Ascending aorta (tissue), 2 donors: ENCODE measurements at places on chromosomes 6 and 20. TPM values are rescaled to one million over a fixed set of nuclear protein-coding genes. Genes with fewer than 3 reads are reported as not detected.

SNAP91 gene
- 0.64 TPM for total RNA-seq

GRCh38 chr6:43842231-43842794 is 72.3 kb downstream of the VEGFA start:
- H3K4me3 ChIP-seq, result no peak overlapping the region
- no peak overlapping the region for H3K27ac ChIP-seq
- DNase-seq, result no peak
- H3K27me3 ChIP-seq, result no peaks in the 10 kb centered on the region
- H3K36me3 ChIP-seq, result no peaks in the 10 kb centered on the region

HDGFL1 gene
- total RNA-seq, result not detected

- no peaks in the 10 kb centered on the region for H3K4me1 ChIP-seq
- no peak for DNase-seq
- no peak overlapping the region for H3K27ac ChIP-seq
- H3K27me3 ChIP-seq, result no peaks in the 10 kb centered on the region
- no peak overlapping the region for H3K4me3 ChIP-seq
Measured at GRCh38 chr6:50305660-50306059, 255.9 kb upstream of the DEFB112 start.

GRCh38 chr6:150527100-150527499 is 72.6 kb upstream of the PLEKHG1 start:
- no peak for DNase-seq
- peaks cover 6% of the 10 kb centered on the region for H3K4me1 ChIP-seq
- no peaks in the 10 kb centered on the region for H3K27me3 ChIP-seq
- H3K4me3 ChIP-seq, result no peak overlapping the region
- H3K27ac ChIP-seq, result no peak overlapping the region

GRCh38 chr6:162512744-162513143 is 214.8 kb downstream of the PRKN start:
- no peaks in the 10 kb centered on the region for H3K4me1 ChIP-seq
- no peak overlapping the region for H3K27ac ChIP-seq
- H3K36me3 ChIP-seq, result no peaks in the 10 kb centered on the region

DNA sequence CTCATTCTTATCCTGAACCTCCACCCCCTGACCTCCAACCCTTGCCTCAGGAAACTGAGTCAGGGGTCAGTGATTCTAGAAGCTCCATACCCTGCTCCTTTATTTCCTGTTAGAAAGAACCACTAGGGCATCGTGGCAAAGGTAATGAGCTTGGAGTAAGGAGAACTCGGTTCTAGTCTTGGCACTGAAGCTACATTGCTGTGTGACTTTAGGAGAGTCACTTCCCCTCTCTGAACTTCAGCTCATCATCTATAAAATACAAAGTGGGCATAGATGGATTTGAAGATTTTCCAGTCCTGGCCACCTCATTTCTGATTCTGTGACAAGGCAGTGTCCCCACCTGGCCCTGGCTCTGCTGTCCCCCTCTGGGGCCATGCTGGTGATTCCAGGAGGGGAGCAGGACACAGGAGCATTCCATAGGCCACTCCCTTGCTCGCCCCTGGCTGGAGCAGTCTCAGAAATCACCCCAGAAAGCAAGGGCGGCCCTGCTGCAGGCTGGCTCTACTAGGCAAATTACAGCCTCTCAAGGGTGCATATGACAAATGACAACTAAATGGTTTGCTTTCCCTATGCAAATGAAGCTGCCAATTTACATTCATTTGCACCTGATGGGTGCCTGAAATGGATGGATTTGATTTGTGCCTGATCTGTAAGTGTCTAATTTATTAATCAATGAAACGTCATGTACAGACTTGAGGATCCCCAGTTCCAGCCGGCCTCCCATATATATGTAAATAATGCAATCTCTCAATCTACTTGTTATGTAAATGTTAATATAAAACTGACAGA is 62.2 kb downstream of the LRFN2 start:
- DNase-seq, result no peak
- H3K27me3 ChIP-seq, result no peaks in the 10 kb centered on the region
- no peak overlapping the region for H3K27ac ChIP-seq
- no peak overlapping the region for H3K4me3 ChIP-seq
- H3K4me1 ChIP-seq, result no peaks in the 10 kb centered on the region

METTL24 gene
- 2.0 TPM for total RNA-seq

AFG1L gene
- 0.53 TPM for total RNA-seq

DNA sequence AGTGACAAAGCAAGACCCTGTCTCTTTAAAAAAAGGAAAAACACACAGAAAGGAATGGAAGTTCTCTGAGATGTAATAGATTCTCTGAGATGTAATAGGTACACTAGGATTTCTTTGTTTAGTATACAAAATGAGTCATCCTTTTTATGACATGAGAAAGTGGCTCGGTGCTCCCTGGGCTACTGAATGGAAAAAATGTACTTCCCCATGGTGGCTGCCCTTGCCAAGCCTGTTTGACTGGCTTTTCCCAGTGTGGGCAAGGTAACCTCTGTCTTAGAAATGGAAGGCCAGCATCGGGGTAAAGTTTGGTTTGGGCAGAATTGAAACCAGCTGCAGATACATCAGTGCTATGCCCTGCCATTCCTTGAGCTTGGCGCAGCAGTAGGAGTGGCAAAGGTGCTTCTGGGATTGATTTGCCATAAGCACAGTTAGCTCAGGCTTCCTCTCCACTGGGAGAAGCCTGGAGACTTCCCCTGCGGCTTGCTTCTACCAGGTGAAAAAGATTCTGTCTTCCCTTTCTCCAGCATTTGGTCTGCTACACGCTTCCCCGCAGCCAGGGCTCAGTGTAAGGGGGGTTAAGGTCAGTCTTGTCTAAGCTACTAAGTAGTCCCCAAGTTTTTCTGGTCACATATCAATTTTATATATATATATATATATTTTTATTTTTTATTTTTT is 24.5 kb downstream of the ARFGEF2 start:
- H3K4me1 ChIP-seq, result no peaks in the 10 kb centered on the region
- peaks cover 64% of the 10 kb centered on the region for H3K36me3 ChIP-seq
- H3K4me3 ChIP-seq, result no peak overlapping the region
- no peak overlapping the region for H3K27ac ChIP-seq

C20orf204 gene
- not detected for total RNA-seq

FAM50B gene
- 8.1 TPM for total RNA-seq

- H3K27me3 ChIP-seq, result no peaks in the 10 kb centered on the region
- peaks cover 17% of the 10 kb centered on the region for H3K36me3 ChIP-seq
- no peak for DNase-seq
Measured at GRCh38 chr6:161074496-161075121, 83.0 kb downstream of the MAP3K4 start.

DNA sequence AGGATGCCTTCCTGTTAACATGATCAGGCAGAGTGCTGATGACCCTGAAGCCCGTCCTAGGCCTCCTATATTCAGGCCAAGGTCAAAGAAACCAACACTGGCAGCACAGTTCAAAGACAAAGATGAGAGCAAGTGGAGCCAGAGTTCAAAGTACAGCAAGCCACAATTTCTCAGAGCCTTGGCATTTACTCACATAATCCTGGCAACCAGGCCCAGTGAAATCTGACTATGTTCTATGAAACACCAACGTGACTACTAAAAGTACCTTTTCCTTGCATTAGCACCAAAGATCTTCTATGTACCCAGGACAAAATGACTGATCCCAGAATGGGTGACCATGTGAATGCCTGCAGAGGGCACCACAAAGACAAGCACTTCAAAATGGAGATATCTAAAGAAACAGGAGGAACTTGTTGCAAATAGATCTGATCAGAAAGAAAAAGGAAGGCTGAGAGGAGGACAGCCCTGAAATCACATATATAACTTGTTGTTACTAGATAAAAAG is 3.9 kb downstream of the NFS1 start:
- H3K27me3 ChIP-seq, result no peaks in the 10 kb centered on the region
- H3K4me3 ChIP-seq, result no peak overlapping the region
- no peak overlapping the region for H3K27ac ChIP-seq
- DNase-seq, result no peak

USP49 gene
- total RNA-seq, result 8.7 TPM

DNA sequence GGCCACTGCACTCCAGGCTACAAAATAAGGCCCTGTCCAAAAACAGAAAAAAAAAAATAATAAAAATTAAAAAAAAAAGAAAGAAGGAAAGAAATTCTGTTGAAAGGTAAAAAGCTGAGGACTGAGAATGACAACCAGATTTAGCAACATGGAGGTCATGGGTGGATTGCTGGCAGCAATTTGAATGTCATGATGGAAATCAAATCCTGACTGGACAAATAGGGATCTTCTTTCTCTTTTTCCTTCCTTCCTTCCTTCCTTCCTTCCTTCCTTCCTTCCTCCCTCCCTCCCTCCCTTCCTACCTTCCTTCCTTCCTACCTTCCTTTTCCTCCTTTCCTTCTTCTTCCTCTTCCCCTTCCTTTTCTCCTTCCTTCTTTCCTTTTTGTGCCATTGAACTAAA is 553.3 kb upstream of the FLRT3 start:
- H3K27me3 ChIP-seq, result no peaks in the 10 kb centered on the region
- no peak overlapping the region for H3K4me3 ChIP-seq
- H3K4me1 ChIP-seq, result no peaks in the 10 kb centered on the region
- DNase-seq, result no peak
- no peak overlapping the region for H3K27ac ChIP-seq
- no peaks in the 10 kb centered on the region for H3K36me3 ChIP-seq

DNA sequence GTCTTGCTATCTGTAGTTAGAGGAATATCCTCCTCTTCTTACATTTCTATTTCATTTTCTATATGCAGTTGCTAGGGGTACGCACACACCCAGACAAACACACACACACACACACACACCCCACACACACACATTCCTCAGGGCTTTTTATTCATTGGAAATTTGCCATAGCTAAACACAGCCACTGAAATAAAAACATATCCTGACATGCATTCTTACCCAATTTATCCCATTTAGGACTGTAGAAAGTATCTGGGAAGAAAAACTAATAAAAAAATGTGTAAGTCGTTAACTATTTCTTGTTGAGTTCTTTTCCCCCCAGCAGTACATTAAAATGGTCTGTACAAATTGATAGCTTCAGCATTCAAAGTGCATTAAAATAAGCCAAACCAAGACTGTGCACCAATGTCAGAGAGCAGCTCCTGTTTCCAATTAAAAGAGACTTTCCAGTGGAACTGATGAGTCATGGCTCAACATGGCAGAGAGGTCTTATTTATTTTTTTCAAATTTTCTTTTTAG is 357.9 kb upstream of the AGPAT4 start:
- H3K27ac ChIP-seq, result no peak overlapping the region
- H3K4me1 ChIP-seq, result peaks cover 5% of the 10 kb centered on the region
- H3K4me3 ChIP-seq, result no peak overlapping the region
- no peaks in the 10 kb centered on the region for H3K27me3 ChIP-seq

DNA sequence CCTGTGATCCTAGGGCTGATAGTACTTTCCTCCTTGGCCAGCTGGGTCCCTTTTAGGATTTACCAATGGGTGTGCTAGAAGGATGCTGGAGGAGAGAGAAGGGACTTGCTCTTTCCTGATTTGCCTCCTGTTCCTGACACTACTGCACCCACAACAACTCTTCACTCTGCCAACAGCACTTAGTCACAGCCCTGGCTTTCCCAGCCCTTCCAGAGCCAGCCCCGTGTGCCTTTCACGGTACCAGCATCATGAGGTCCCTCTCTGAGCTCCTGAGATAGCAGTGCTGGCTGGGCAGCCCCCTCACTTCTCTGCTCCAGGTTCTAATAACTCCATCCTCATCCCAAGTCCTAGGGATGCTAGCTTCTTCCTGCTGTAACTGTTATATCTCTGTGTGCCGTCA is 80.9 kb downstream of the DNAH8 start:
- H3K27me3 ChIP-seq, result no peaks in the 10 kb centered on the region
- H3K4me1 ChIP-seq, result no peaks in the 10 kb centered on the region
- DNase-seq, result no peak
- H3K27ac ChIP-seq, result no peak overlapping the region
- no peak overlapping the region for H3K4me3 ChIP-seq

GRCh38 chr20:2305479-2305878 is 9.7 kb downstream of the TGM3 start:
- no peak overlapping the region for H3K27ac ChIP-seq
- no peaks in the 10 kb centered on the region for H3K36me3 ChIP-seq
- DNase-seq, result no peak
- H3K4me1 ChIP-seq, result no peaks in the 10 kb centered on the region
- H3K27me3 ChIP-seq, result no peaks in the 10 kb centered on the region

GTSF1L gene
- not detected for total RNA-seq

UST gene
- 27.0 TPM for total RNA-seq

DNA sequence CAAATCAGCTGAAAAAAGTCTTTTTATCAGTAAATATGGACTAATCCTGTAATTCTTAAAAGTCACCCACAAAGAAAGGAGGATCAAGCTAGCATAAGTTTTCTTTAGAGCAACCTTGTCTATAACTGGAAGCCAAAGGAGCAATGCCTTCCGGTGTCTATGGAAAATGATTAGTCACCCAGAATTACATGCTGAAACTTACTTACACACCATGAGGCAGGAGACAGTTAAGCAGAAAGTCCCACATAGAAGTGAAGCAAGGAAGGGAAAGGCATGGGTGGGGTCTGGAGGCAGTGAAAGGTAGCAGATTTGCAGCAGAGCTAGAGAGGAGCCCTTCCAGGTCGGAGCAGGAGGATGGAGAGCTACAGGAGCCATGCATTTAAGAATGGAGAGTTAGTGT is 153.7 kb upstream of the RIPOR2 start:
- H3K27ac ChIP-seq, result no peak overlapping the region
- peaks cover 26% of the 10 kb centered on the region for H3K36me3 ChIP-seq
- H3K27me3 ChIP-seq, result no peaks in the 10 kb centered on the region
- no peak for DNase-seq
- no peak overlapping the region for H3K4me3 ChIP-seq

- H3K4me1 ChIP-seq, result peaks cover 16% of the 10 kb centered on the region
- H3K36me3 ChIP-seq, result peaks cover 15% of the 10 kb centered on the region
- no peak for DNase-seq
Measured at GRCh38 chr6:143967706-143968376, 40.2 kb downstream of the PLAGL1 start.

- H3K4me1 ChIP-seq, result peaks cover 10% of the 10 kb centered on the region
- peaks cover 10% of the 10 kb centered on the region for H3K36me3 ChIP-seq
Measured at GRCh38 chr6:43773050-43773979, 3.3 kb downstream of the VEGFA start.

DNA sequence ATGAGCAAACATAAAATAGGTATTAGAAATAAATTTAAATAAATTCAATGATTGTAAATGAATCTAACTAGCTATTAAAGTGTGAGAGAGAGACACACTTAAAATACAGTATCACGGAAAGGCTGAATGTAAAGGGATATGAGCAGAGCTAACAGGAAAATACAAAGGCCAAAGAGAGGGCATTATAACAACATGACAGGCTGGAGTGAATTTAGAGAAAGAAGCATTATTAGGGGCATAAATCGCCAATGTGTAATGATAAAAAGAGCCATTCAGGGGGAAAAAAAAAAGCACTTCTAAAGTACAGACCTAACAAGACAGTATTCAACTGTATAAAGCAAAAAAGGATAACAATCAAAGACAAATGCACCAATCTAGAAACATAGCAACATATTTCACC is 28.1 kb downstream of the DACT2 start:
- H3K4me3 ChIP-seq, result no peak overlapping the region
- H3K36me3 ChIP-seq, result no peaks in the 10 kb centered on the region

RAD21L1 gene
- total RNA-seq, result not detected
